ENCODE measurements at places on chromosomes 2 and 18.

GRCh38 chr2:109712746-109713145 is 81.4 kb upstream of the RGPD5 start:
- DNase-seq, result no peak

DNA sequence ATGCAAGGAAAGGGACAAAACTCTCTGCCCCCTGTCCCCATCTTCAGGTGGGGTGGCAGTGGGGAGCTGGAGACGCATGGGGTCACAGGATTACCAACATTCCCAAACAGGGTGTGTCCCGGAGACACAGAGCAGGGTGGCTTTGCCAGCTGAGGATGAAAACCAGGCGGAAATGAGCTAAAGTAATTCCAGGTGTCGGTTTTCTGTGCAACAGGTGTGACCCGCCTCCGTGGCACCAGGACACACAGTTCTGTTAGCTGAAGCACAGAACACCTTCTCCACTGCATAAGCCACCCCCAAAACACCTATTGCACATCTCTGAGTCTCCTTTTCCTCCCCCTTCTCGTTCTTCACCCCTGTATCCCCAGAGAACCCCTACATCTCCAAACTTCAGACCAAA is 122.7 kb upstream of the GLI2 start:
- DNase-seq, result no peak

DNA sequence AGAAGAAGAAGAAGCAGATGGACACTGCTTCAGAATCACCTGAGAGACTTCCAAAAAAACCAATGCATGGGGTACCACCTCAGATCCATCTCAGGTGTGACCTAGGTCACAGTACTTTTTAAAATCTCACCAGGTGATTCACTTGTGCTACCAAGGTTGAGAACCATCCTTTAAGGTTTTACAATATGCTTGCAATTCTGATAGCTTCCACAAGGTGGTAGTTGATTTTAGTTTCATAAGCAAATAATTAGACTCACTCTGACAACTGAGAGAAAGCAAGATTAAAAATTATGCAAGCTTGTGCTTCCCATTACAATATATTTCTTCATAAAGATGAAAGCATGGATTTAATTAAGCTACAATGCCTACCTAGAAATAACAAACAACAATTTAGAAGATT is 355.1 kb downstream of the EN1 start:
- no peak for DNase-seq

- no peak for DNase-seq
Measured at GRCh38 chr18:52730972-52731619, 391.1 kb downstream of the DCC start.

DNA sequence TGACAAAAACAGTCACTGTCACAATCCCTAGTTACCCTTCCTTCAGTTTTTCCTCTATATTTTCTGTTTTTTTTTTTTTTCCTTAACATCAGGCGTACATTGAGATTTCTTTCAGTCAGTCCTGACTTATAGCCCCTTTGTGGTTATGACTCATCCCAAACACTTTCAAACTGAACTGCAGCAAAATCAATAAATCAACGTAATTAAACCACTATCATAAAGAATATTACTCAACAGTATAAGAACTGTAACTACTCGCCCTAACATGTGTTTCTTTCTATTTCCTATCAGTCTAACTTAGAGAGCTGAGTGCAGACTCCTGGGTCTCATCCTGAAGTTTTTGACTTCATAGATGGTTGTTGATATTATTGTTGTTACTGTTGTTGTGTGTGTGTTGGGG is 523.5 kb downstream of the LRRTM4 start:
- DNase-seq, result no peak

DNA sequence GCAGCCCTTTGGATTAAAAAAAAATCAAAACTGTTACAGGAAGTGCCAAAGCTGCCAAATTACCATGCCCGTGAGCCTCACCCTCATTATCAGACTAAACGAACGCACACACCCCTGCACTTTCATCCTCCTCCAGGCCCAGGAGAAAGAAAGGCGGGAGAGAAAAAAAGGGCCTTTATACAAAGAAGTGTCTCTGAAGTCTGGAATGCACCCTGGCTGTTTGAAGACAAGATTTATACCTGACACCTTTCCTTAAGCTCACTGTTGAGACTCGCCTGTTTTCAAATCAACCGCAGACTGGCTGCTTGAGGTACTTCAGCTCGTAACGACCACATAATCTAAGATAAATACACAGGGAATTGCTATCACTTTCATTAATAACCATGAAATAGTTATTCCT is 31.0 kb downstream of the EDAR start:
- no peak for DNase-seq

DNA sequence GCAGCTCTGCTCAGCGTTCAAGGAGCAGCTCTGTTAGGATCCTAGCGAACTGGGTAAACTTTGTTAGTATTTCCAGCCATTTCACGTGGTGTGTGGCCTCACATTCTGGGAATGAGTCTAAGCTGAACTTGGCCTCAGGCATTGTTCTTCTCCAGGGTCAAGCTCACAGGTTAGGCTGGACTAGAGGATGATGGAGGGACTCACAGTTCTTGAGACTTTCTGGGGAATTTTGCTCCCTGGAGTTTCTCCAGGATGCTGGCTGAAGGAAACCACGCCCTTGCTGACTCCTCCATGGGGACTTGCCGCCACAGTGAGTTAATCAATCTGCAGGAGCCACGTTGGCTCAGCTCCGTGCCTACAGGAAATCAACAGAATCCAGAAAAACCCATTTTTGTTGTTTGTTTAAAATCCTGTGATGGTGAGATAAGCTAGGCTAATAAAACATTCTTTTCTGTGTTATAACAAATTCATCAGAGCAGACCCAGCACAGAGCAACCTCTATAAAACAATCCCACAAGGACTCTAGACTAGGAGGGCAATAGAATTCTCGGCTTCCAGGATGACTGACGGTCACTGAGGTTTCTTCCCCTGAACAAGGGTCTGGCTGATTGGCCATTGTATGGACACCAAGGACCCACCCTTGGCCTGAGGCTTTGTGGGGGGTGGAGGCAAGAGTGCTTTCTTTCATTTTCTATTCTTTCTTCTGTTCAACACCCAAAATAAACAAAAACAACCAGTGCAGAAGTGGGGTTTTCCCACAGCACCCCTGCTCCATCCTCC is 12.6 kb downstream of the CNDP1 start:
- DNase-seq, result no peak

GRCh38 chr2:53784436-53784835 is 2.3 kb downstream of the ASB3 start:
- no peak for DNase-seq

Measured in AG04450 (cell line).